ENCODE measurements at places on chromosomes 3 and 15.

DNA sequence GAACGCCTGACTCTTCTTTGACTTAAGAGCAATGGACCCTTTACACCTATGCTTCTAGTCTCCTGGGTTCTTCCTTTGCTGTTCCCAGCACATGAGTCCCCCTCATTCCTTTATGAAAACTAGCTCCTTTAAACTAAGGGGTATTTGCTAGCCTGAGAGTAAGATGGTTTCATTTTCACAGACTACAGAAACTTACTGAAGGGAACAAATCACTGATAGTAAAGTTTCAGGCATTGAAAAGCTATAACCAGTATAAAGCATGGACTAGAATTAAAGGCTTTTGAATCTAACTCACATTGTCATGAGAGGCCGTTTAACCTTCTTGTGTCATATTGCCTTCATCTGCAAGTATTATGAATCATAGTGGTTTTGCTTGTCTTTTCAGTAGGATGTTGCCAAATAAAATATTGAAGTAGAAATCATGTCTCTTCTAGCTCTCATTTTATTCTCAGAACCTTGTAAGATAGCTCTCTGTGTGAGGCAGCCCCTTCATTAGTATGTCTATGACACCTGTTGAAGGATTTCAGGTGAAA lies 765.9 kb downstream of the NR2F2 start:
- DNase-seq: no peak

DNA sequence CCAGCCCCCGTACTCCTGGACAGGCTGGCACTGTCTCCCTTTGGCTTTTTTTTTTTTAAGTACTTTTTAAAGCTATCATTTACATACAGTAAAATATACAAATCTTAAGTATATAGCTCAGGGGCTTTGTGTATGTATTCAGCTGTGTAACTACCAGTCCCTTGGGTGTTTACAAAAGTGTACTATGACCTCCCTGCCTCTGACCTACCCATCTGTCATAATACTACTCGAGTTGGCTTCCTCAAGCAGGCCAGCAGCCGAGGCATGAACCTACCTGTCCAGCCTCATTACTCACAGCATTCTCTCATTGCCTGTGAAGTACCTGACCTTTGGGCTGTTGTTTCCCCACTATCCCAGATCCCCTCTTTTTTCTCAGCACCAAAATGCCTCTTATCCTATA lies 33.2 kb downstream of the ABHD2 start:
- DNase-seq: no peak

DNA sequence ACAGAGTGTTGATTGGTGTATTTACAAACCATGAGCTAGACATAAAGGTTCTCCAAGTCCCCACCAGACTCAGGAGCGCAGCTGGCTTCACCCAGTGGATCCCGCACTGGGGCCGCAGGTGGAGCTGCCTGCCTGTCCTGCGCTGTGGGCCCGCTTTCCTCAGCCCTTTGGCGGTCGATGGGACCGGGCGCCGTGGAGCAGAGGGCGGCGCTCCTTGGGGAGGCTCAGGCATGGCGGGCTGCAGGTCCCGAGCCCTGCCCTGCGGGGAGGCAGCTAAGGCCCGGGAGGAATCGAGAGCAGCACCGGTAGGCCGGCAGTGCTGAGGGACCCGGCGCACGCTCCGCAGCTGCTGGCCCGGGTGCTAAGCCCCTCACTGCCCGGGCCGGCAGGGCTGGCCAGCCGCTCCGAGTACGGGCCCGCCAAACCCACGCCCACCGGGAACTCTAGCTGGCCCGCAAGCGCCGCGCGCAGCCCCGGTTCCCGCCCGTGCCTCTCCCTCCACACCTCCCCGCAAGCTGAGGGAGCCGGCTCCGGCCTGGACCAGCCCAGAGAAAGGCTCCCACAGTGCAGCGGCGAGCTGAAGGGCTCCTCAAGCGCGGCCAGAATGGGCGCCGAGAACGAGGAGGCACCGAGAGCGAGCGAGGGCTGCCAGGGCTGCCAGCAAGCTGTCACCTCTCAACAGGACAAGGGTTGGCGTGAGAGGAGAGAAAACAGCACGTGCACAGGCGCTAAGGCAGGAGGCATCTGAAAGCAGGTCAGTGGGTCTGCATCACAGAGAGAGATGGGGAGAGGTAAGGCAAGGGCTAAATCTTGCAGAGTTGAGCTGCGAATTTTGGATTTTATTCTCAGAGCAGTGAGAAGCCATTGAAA lies 5.9 kb upstream of the EPB42 start:
- no peak for DNase-seq

DNA sequence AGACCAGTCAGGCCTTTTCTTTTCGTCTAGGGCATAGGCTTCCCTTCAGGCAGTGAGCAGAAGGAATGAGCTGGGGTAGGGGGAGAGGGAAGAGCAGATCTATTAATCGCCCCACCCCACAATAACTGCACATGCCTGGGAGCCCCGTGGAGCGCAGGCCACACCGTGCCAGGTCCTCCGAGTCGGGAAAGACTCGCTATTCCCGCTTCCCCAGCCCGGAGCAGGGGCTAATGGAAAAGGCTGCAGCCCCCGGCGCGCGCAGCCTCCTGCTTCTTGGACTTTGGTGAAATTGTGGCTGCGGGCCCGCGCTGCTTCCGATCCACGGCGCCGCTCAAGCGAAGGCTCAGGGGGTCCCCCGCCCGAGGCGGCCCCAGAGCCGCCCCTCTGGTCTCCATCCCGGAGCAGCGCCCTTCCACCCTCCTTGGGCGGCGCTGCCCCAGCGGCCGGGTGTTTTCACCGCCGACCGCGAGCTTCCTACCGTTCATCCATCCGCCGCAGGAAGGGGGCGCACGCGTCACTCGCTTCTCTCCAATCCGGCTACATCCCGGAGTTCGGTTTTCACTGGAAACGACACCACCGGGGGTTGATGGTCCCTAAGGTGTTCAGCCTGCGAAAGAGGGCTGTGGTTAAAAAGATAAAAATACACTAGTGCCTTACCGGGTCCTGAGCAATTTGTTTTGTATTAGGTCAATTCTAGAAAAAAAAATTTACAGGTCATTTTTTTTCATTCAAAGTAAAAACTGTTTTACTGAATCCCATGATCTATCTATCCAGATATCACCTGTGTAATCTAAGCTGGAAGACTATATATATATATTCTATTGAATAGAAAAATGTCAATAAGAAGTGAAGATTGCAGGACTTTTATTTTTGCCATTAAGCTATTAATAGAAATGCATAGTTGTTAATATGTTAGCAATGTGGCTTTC lies 4.4 kb upstream of the SYNM start:
- peak; percentile 17 for DNase-seq

- DNase-seq: no peak
These were observed 251.1 kb downstream of the TJP1 start for GRCh38 chr15:29570948-29571791.

DNA sequence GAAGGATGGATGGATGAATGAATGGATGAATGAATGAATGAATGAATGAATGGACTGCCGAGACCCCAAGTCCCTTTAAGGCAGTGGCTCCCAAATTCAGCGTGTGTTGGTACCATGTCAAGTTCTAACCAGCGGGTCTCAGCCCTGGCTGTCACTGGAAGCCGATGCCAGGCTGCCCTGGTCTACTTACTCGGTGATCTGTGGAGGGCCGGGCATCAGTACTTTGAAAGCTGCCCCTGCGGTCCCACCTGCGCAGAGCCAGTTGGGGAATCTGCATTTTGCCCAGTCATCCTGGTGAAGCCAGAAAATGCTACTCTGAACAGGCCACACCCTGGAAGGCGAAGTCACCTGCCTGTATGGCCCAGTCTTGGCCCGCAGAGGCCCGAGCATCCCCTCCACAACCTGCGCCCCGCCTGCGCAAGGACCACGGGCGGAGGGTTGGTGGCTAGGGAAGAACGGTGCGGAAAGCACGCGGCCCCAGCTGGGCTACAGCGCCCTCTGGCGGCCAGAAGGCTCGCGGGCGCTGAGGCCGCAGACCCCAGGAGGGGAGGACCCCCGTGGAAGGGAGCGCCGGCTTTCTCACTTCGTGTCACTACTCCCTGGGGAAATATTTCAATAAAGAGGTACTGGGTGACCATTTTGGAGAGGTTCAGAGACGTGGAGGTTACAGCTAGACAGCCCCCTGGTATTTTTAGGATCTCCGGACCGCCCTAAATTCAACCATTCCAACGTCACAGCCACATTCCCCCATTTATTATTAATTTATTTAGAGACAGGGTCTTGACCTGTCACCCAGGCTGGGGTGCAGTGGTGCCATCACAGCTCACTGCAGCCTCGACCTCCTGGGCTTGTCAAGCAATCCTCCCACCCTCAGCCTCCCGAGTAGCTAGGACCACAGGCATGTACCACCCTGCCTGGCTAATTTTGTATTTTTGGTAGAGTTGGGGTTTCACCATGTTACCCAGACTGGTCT lies 34.9 kb downstream of the PRKCD start:
- DNase-seq: peak; percentile 29

DNA sequence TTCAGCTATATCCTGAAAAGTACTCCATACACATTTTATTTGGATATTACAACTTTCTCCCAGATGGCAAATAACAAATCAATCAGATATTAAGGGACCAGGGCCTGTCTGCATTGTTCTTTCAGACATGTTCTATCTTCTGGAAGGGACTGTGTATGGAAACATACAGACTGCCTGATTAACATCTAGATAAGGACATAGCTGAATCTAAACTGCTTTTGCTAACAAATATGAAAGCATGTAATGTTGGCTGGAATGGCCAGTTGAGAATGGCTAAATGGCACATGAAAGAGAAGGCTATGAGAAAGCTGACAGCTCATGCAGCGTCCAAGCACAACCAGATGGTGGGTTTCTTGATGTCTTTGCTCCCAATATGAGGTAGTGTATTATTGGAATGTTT lies 149.4 kb downstream of the CFAP20DC start:
- DNase-seq: no peak

Data from stimulated activated CD8-positive, alpha-beta memory T cell treated with anti-CD3 and anti-CD28 coated beads, Interleukin-7, amount 100 ng/mL, for 1 hour (primary cell).